ENCODE measurements at places on chromosomes 3 and 15.

DNA sequence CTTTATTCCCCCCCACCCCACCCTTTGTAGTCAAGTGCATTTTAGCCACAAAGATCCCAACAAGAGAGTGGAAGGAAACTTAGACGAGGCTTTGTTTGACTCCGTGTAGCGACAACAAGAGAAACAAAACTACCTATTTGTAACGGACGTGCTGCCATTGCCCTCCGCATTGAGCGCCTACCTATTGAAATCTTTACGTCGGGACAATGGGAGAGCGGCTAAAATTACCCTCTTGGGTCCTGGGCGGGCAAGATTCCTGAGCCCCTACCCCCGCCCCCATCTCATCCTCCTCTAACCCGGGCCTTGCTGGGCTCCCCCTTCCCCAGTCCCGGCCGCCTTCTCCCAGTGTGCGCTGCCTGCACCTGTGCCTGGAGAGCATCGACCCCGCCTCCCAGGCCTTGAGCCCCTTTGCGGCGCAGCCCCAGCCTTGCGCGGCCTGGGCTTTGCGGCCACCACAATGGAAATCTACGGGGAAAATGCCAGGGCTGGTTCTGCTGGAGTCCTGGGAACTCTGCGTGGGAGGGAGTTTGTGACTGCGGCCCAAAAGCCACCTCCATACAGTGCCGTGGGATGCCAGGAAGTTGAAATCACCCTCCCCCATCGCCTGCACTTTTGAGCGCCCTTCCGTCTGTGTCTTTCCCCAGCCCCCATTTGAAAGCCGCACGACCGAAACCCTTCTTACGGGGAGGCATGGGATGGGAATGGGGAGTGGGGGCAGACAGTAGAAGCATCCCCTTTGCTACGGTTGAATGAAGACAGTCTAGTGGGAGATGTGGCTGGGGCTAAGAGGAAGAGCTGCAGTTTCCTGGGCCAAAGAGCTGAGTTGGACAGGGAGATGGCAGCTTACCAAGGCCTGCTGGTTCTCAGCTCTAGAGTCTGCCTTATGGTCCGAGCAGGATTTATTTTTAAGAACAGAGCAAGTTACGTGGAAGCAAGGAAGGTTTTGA is 1.1 kb upstream of the SOX2 start:
- no peak for DNase-seq

GRCh38 chr3:178754852-178755510 is 218.7 kb downstream of the KCNMB2 start:
- no peak for DNase-seq

GRCh38 chr3:149042789-149043386 is 43.4 kb downstream of the HLTF start:
- DNase-seq, result no peak

- DNase-seq, result no peak
Measured at GRCh38 chr3:149095487-149095886, 9.2 kb upstream of the HLTF start.

DNA sequence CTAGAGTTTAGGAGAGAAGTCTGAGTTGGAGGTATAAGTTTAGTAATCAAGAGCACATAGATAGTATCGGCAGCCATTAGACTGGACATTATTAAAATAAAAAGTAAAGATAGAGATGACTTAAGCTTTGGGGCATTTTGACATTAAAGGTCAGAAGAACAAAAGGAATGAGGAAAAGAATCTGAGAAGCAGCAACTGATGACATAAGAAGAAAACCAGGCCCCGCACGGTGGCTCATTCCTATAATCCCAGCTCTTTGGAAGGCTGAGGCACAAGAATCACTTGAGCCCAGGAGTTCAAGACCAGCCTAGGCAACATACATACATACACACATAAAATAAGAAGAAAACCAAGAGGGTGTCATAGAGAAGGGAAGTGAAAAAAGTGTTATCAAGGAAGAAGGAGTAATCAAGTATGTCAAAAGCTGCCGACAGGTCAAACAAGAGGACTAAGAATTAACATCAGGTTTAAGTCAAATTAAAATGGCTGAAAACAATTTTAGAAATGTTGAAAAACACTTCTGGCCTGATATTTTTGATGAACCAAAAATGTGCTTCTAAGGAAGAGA is 38.9 kb downstream of the ACAP2 start:
- no peak for DNase-seq

- DNase-seq, result no peak
Measured at GRCh38 chr3:179318876-179319275, 4.0 kb upstream of the ZNF639 start.

DNA sequence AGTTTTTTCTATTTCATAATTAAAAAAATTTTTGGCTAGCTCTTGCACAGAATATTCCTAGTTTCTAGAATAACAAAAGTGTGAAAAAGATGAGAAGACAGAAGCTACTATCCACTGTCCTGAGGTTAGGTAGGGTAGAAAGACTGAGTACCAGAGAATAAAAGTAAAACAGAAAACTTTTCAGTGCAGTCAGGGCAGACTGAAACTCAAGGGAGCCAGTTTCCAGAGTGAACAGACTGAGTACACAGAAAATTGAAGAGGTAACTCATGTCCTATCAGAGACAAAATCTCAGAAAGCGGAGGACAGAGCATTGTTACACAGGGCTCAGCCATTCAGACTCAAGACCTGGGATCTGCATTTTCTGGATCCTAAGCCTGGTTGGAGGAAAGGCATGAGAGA is 8.8 kb upstream of the FBXO40 start:
- DNase-seq, result no peak

DNA sequence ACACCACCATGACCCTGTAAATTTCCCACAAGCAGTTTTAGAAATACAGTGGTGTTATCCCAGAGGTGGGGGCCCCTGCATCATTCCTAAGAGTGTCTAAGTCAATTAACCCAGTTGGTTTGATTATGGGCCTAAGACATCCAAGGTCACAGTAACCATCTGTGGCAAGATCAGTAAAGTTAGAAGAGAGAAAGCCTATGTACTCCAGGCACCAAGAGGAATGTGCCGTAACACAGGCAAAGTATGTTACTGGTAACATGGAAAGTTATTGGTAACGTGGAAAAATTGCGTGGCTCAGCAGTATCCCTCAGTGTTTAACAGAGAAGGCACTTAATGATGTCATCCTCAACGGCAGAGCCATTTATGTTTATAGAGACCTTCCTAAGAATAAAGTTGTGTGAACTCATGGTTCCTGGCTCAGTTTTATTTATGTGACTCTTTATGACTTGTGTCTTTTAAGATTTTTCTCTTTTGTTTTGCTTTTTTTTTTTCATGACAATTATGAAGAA is 144.1 kb upstream of the RASGRP1 start:
- no peak for DNase-seq

DNA sequence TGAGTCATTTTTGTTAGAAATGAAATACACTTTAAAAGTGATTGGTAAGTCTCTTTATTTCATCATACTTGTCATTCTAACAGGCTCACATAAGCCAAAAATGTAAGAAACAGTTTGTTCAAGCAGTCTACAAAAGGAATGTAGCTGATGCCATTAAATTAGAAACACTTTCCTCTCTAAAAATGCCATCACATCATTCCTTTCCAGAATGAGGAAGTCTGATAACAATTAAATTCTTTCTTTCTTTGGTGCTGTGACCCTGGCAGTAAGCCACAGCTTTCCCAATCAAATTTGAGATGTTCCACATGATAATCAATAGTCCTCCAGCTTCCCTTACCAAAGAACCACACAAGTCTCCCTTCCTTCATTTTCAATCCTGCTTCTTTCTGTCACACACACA is 9.4 kb upstream of the P2RY1 start:
- DNase-seq, result no peak

- DNase-seq, result no peak
Measured at GRCh38 chr3:108250626-108251025, 28.4 kb upstream of the IFT57 start.

- DNase-seq, result no peak
Measured at GRCh38 chr15:93247466-93248121, 158.6 kb upstream of the RGMA start.

DNA sequence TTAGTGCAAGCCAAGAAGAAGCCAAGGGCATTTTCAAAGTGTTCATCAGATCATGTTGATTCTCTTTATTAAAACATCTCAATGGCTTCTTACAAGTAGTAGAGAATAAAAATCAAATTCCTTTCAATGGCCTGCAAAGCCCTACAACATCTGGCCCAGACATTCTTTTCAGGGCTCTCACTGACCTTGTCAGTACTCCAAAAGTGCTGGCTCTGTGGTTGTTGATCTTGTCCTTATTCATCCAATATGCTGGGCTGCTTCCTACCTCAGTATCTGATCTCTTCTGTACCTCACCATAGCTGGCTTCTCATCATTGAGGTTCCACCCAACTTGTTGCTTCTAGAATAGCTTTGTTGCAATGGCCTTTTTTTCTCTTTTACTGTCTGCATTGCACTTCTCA is 74.0 kb upstream of the SAMMSON start:
- DNase-seq, result no peak

DNA sequence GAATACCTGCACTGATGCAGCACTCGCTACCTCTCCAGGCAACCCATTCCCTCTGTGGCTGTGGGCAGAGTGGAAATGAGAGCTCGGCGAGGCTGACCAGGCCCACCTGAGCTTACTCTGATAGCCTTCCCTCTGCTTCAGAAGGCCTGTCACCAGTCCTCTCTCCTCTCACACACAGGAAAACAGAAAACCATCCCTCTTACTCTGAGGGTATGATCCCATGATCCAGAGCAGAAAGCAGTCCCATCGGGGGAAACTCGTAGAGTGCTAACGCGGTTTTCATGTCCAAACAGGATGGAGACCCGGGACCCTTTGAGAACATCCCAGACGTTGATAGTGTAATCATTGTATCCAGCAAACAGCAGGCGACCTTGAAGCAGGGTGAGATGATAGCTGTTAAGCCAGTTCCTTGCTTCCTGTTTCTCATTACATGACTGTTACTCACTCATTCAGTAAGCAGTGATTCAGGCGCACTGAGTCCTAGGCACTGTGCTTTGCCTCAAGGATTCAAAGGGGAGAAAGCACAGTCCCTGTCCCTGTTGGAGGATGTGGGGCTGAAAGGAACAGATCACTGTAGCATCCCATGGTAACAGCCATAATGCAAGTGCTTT is 11.8 kb upstream of the BCL2L10 start:
- no peak for DNase-seq

GRCh38 chr3:194711286-194711685 is 25.6 kb downstream of the FAM43A start:
- no peak for DNase-seq

GRCh38 chr3:24067483-24067882 is 122.4 kb downstream of the NR1D2 start:
- no peak for DNase-seq

DNA sequence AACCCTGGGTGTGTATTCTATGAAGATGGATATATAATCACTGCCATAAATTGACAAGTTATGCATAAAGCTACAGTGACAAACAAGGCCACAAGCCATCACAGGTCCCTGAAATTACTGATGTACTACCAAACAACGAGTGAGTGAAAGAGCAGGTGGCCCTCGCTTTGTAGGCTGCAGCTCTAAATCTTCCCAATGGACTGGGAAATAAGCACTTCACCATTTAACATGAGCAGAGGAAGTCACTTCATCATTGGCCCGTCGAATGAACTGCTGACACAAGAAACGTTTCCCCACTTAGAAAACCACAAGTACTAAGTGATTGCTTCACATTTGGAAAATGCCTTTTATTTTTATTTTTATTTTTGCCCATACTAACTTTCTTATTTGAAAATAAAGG is 218.0 kb downstream of the ZNF385D start:
- no peak for DNase-seq

GRCh38 chr3:151282921-151283320 is 4.6 kb upstream of the P2RY14 start:
- DNase-seq, result peak; percentile 31

DNA sequence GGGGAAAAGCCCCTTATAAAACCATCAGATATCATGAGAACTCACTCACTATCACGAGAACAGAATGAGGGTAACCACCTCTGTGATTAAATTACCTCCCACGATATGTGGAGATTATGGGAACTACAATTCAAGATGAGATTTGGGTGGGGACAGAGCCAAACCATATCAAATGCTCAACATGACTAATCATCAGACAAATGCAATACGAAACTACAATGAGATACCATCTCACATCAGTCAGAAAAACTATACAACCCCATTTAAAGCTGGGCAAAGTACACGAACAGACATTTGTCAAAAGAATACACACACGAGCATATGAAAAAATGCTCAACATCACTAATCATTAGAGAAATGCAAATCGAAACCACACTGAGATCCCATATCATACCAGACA is 67.7 kb downstream of the SCAPER start:
- no peak for DNase-seq

- DNase-seq, result peak; percentile 43
Measured at GRCh38 chr3:194900854-194901522, 215.3 kb downstream of the FAM43A start.

DNA sequence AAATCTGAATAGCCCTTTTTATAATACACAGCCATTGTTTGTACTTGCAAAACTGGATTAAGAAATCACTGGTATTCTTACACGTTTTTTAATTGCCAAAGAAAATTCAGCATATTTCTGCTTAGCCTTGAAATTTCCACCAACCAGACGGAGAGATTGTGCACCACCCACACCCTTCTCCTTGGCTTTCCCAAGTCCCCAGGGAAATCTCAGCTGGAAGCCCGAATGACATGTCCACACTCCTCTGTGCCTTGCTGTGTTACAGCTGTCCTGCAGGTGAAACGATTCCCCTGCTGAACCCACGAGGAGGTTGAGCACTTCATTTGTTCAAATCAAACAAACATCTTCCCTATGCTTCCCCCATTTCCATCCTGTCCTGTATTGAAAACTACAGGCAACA is 49.6 kb upstream of the PPARG start:
- DNase-seq, result no peak

- no peak for DNase-seq
Measured at GRCh38 chr3:76024640-76025039, 239.3 kb upstream of the ZNF717 start.

DNA sequence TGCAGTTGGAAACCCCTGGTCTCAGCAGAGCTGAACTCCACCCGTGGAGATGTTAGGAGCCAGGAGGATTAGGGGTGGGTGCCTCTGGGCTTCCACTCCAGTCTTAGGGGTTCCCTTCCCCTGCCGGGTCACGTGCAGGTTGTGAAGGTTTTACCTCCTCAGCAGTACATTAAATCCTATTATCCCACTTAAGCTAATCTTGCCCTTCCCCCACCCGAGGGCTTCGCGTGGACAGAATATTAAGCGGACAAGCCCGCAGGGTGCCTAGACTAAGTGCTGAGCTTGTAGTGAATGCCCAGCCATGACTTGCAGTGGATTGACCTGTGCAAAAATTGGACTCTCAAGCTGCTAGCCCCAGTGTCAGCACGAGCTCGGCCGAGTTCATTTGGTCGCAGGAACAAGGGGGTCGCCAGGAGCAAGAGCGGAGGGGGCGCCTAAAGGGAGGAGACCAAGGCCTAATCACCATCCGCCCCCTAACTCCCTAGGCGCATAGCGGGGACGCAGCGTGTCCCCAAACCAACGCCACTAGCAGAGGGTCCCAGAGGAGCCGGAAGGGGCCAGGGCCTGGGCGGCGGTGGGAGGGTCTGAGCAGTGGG is 498 bp upstream of the SEMA4B start:
- DNase-seq, result no peak

- no peak for DNase-seq
Measured at GRCh38 chr15:45868109-45868691, 233.4 kb downstream of the SQOR start.

DNA sequence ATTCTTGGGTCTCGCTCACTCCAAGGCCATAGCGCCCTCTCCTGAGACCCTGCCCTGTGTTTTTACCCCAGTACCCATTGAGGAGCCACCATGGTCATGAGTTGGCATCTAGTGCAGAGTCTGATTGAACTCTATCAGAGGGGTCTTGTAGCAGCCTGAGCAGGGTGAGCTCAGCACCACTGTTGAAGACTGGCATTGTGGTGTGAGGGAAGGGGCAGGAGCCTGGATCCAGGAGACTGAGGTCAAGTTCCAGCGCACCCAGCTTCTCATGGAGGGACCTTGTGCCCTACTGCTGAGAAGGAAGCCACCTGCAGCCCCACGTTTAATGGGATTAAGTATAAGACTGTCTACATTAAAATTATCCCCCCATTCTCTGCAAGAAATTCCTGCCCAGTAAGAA is 65.8 kb upstream of the LARS2 start:
- DNase-seq, result no peak

Data from GDM1 (cell line).